ENCODE measurements at places on chromosomes 4 and X.
A peak's percentile ranks its signal among the peaks of the same experiment; 100 is the strongest.

GRCh38 chrX:70973221-70973620, 42.3 kb upstream of the SLC7A3 start:
- no peak for DNase-seq

DNA sequence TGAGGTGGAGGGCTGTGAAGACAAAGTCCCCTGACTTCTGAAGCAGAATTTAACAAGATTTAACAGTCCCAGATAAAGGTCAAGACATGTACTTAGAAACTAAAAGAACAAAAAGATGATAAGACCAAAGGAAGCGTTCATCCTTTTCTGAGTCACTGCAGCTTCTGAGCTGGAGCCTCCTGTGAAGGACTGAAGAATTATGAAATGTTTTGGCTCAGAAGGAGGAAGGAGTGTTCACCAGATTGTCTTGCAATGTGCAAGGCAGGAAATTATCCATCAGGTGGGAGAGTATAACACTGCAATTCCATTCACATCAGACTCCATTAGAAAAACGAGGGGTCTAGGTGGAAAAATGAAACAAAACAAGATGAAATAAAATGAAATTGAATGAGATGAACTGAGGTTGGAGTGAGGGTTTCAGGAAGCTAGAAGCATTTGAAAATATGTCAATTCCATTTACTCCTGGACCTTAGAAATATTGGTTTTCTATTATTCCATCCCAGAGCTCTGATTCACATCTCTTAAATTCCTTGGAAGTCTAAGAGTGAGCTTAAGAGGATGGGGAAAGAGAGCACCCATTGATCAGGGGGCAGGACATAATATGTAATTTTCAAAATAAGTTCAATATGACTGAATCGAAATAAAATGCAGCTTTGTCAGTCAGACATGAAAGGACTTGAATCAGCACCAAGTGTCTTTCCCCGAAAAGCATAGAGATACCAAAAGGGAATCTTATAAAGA, 186.1 kb upstream of the LNX1 start:
- DNase-seq, result peak; percentile 77

GRCh38 chrX:100264200-100264599, 145.9 kb downstream of the PCDH19 start:
- no peak for DNase-seq

GRCh38 chrX:13646154-13646549, 6.8 kb upstream of the TCEANC start:
- DNase-seq, result peak; percentile 65

- no peak for DNase-seq
Observed at GRCh38 chr4:159150821-159151390, 48.0 kb downstream of the RAPGEF2 start.

- peak; percentile 76 for DNase-seq
Observed at GRCh38 chrX:102720237-102721168, at the start of gene GPRASP3. Gene GPRASP3, plus strand, starts transcription at chrX:102720743. Its CDS starts 28,253 bp downstream, at chrX:102748996.

GRCh38 chrX:130705591-130705990, 197.4 kb downstream of the ENOX2 start:
- no peak for DNase-seq

DNA sequence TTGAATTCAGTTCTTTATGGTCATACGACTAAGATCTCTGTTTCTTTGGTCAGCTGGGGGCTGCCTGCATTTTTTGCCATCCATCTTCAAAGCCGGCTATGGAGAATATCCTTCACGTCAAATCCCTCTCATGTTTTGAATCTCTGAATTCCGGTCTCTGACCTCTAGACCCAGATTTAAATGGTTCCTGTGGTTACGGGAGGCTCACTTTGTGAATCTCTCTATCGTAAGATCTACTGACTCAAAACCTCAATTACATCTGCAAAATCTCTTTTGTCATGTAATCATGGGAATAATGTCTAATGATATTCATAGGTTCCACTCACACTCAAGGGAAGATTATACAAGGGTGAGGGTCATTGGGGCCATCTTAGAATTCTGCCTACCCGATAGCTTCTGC, 5.7 kb upstream of the MPC1L start:
- DNase-seq, result no peak

- no peak for DNase-seq
Observed at GRCh38 chrX:138484451-138484850, 227.1 kb downstream of the FGF13 start.

DNA sequence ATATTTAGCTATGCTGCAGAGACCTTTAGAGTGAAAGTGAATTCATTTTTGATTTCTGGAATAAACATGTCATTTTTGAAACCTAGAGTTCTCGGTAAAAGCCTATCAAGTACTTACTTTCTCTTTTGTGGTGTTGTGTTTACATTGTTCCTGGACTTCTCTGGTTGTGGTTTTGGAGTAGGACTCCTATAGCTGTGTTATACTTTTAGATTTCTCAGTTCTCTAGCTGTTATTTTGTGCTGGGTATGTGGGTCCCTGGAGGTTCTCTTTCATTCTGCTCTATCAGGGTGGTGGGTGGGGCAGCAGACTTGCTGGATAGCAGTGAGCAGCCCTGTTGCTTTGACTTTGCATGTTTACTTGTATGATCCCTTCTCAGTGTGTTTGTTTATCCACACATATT, 25.6 kb upstream of the MSMO1 start:
- DNase-seq, result peak; percentile 4

DNA sequence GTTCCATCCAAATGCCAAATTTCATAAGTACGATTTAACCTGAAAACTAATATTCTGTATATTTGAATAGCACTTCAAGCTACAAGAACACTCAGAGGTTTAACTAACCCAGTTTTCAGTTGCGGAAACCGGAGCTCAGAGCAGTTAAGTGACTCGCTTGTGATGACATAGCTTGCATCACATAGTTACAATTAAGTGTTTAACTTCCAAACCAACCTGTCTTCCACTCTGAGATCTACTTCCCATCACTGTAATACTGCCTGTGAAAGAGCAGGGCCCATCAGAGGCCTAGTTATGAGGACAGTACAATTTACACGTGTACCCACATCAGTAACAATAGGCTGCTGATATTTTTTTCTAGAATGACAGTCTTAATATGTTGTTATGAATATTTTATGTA, 120.3 kb downstream of the MAD2L1 start:
- no peak for DNase-seq

DNA sequence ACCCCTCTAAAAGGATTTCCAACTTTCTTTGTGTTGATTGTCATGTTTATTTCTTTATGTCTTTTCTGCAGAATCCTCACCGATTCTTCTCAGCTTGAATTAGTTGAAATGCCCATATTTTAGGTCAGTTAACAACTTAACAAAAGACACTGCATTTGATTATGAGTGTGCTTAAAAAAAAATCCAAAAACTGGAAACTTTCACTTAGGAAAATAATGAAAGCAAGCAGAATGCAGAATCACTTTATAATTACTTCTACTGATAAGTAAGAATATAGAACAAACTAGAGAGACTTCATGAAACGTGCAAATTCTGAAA, 111.0 kb upstream of the PTPN13 start:
- no peak for DNase-seq

DNA sequence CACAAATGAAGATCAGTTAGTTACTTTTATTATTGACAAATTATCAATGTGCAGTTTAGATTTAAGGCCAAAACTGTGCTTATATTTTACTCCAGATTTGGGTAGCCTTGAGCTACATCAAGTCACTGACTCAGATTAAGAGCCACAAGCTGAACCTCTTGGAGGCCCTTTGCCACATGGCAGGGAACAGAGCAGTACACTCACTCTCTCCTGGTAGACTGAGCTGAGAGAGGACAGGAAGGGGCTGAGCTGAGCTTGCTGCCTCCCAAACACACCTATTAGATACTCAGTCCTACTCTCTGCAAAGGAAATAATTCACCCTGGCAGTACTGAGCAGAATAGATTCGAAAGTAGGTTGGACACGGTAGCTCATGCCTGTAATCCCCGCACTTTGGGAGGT, 7.8 kb downstream of the STAP1 start:
- DNase-seq, result no peak

- DNase-seq, result no peak
Observed at GRCh38 chr4:58734030-58734674, 1624.0 kb upstream of the IGFBP7 start.

DNA sequence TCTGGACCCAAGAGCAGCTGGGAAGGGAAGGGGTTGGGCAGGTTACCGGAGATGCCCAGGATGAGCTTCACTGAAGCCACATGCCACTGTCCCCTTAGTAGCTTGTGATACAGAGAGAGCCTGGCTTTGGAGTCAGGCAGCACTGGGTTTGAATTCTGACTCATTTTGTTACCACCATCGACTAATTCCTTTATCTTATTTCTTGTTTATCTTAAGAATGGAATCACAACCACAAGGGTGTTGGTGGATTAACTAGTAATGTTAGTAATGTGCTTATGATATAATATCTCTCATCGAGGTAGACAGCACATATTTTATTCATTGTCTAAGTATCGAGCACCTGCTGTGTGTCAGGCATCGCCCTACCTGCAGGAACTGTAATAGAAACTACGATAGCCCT, 17.7 kb upstream of the STX18 start:
- peak; percentile 49 for DNase-seq

- no peak for DNase-seq
Observed at GRCh38 chr4:13378973-13379759, 105.0 kb downstream of the RAB28 start.

DNA sequence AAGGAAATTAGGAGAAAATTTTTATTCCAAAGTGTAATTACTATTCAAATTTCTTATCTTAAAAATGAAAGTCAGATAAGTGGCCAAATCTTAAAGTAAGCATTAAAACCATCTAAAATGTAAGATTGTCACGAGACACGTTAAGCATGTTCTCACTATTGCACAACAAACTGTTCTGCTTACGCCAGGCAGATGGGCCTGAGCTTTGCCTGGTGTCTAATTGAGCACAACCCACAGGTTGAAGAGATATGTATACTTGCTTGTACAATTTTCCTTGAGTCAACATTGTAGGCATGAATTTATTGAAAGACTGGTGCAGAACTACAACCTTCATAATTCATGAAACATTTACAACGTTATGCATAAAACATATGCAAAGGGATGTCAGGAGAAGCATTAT, 3.9 kb downstream of the RNF128 start:
- DNase-seq, result no peak

GRCh38 chrX:125203365-125203736, 116.3 kb upstream of the TEX13C start:
- no peak for DNase-seq

GRCh38 chrX:4963432-4963831, 1250.0 kb upstream of the PRKX start:
- DNase-seq, result no peak

DNA sequence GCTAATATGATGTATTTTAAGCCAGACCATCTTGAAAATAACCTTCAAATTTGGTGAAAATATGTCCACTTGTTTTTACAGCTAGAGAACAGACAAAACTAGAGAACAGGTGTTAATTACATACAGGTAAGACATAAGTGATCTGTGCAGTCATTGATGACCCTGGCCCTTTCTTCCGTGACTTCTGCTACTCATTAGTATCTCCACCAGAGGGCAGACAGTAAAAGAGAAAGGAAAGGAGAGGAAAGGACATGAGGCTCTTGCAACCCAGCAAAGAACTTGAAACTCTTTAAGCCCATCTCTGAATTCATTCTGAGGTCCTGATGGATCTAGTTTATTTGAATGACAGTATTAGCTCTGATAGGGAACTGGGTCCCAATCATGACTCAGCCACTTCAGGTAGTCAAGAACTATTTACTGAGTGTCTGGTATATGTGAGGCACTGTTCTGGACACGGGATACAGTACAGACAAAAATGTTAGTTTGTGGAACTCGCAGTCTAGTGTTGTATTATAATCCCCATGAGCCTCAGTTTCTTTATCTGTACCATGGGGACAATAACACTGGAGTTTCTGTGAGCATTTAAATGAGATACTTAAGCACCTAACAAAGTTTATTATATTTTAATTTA, 121.0 kb upstream of the TEX13D start:
- peak; percentile 29 for DNase-seq

DNA sequence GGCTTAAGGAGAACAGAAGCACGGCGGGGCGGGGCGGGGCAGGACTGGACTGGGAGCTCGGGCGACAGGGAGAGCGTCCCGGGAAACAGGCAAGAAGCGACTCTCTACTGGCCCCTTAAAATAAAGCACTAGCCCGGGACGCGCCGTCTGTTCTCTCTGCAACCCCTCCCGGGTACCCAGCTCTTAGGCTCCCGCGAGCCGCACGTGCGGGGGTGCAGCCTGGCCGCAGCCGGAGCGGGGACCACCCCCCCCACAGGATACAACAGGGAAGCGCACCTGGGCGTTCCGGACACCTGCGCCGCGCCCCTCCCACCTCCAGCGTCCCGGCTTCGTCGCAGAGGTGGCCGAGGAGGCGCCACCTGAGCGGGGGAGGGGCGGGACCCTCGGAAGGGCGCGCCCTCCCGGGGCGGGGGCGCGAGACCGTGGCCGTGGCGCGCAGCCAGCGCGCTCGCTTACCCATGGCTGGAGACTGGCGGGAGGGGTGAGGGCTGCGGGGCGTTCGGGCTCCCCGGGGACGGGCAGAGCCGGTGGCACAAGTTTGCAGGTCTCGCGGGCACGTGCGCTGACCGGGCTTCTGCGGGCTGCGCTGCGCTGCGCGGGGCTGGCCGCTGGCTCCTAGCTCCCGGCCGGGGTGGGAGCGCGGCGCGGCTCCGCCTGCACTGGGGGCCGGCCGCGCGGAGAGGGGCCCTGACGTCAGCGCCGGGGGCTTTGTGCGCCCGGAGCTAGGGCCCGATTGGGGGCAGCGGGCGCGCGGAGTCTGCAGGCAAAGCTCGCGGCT, 91.5 kb downstream of the GEMIN8 start:
- peak; percentile 4 for DNase-seq

GRCh38 chrX:56757327-56757726, 28.3 kb downstream of the NBDY start:
- no peak for DNase-seq

- DNase-seq, result peak; percentile 71
Observed at GRCh38 chrX:49071877-49072711, 1.7 kb downstream of the PRAF2 start.

- no peak for DNase-seq
Observed at GRCh38 chr4:6329478-6330383, 60.1 kb downstream of the WFS1 start.

DNA sequence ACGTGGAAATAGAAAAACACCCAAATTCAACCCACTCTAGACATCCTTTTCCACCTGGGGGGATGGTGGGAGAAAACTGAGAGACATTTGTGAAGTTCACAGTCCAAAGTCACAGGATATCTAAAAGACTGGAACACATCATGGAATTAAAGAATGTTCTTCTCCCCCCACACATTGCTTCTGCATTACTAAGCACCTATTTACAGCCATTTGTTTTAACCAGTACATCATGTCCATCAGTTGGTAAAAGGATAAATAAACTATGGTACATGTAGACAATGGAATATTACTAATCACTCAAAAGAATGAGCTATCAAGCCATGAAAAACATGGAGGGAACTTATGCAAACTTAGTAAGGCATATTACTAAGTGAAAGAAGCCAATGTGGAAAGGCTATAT, 185.5 kb upstream of the ANXA10 start:
- DNase-seq, result peak; percentile 50

- DNase-seq, result peak; percentile 56
Observed at GRCh38 chr4:41814565-41814964, 66.0 kb upstream of the PHOX2B start.

DNA sequence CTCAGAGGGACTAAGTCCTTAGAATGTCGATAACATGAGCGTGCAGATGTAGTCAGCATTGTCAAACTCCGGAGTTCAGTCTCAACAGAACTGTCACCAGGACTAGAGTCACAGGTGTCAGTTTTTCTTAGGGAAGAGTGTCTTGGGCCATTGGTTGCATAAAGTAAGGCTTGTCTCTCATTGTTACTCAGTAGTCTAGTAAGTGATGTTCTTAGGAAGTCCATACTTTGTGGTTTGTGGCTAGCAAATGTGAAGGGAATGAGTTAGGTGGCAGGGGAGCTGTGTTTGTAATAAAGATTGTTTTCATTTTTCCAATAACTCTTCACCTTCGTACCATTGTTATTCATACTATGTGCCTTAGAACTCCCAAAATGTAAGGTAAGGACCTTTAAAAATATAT, 119.6 kb downstream of the AFF2 start:
- DNase-seq, result no peak

- DNase-seq, result peak; percentile 68
Observed at GRCh38 chr4:111689214-111689613, 456.0 kb upstream of the FAM241A start.

Data from EH (cell line).